ENCODE measurements at places on chromosomes 5 and 9.

DNA sequence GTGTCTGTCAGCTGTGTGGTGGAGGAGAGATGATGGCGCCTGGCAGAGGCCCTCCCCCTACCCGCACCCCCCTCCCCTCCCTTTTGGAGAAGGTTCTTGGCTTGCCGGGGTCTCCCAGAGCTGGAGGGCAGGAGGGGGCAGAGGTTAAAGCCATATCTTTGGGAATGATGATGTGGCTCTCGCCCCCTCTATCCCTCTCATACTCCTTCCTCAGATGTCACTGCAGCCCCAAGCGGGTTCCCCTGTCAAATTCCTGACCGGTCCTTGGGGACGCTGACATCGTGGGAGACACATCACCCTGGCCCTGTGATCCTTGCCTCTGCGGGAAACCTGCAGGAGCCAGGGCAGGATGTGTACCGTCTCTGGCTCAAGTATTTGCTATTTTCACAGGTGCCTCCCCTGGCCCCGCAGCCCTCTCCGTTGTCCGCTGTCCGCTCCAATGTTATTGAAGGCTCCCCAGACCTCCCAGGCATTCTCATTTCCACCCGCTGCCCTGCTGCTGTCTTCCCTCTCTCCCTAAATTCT lies 109.5 kb downstream of the FOXD1 start:
- DNase-seq = no peak

DNA sequence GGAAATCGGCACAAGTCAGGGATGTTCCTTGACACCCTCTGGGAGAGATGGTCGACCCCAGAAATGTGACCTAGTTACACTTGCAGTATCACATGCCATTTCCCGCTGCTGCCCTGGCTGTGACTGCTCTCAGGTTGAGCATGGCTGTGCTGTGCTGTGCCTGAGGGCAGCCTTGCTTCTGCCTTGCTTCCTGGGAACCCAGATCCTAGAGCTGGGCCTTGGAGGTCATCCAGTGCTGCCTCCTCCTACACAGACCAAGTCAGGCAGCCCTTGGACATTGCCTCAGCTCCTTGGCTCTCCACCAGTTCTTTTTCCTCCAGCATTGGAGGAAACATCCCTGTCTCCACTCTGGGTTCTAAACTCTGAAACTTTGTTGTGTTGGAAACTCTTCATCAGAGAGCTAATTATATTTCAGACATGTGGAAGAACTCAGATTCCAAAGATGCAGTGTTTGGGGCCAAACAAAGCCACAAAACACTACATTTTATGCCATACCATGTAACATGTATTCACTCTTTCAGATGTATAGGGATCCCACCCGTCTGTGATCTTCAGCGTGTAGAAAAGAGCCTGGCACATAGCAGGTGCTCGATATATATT lies 6.1 kb downstream of the MAMDC2 start:
- DNase-seq = no peak

DNA sequence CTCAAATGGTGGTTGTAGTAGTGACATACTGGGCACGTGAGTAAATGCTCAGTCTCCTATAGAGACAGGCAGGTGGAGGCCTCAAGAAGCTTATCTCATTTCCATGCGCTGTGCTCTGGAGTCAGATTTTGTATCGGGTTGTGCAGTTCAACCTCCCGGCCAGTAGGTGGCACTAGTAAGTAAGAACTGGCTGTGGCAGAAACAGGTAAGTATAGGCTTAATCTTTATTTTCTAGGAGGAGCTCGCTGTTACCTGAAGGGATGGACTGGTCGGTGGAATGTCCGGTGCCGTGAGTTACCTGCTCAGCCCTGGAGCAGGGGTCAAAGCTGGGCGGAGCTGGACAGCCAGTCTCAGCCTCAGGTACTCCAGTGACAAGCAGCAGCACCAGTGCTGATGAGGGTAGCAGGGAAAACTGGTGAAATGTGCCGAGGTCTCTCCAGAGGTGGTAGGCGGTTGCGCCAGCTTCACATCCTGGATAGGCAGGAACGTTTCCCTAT lies 880.1 kb upstream of the SEMA6A start:
- DNase-seq = peak; percentile 14

GRCh38 chr9:116234081-116234480 lies 80.5 kb downstream of the PAPPA start:
- DNase-seq = peak; percentile 100

DNA sequence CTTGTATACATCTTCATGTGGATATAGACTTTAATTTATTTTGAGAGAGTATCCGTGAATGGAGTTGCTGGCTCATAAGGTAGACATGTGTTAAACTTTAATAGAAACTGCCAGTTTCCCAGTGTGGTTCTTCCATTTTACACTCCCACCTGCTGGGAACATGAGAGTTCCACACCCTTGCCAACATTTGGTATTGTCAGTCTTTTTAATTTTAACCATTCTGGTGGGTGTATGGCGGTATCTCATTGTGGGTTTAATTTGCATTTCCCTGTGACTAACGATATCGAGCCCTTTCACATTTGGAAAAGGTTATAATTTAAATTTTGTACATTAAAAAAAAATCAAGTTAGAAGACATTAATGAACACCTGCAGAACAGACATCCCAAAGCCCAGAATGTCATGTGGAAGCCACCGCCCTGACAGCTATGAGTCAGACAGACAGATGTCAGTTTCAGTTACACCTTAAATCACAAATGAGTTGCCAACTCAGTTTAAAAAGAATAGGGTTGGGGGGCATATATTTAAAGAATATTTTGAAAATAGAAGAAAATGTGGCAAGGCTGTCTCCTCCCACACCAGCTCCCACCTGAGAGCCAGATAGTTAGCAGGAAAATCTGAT lies 36.9 kb downstream of the ANKRD33B start:
- no peak for DNase-seq

- DNase-seq = no peak
Observed at GRCh38 chr5:132251220-132251725, 6.2 kb upstream of the PDLIM4 start.

DNA sequence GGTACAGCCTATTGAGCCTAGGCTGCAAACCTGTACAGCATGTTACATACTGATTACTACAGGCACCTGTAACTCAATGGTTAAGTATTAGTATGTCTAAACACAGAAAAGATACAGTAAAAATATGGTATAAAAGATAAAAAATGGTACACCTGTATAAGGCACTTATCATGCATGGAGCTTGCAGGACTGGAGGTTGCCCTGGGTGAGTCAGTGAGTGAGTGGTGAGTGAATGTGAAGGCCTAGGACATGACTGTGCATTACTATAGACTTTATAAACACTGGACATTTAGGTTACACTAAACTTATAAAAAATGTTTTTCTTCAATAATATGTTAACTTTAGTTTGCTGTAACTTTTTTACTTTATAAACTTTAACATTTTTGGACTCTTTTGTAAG lies 171.3 kb downstream of the SLC28A3 start:
- DNase-seq = peak; percentile 60

- DNase-seq = no peak
Observed at GRCh38 chr5:166788050-166788449, 1503.4 kb upstream of the WWC1 start.

DNA sequence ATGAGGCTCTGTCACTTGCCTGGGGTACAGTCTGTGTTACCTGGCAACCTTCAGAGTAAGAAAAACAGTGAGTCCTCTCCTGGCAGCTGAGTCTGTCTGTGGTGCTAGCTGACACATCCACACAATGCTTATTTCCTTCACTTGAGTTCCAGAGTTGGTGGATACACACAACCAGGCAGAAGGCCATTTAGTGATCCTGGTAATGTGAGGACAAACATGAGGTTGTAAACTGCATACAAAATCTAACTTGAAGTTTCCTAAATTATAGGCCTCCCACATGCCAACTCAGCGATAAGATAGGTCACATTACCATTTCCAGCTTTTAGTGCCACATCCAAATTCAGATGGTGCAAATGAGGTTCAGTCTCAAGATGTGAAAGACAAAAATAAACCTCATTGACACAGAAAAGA lies 125.5 kb downstream of the DCP2 start:
- DNase-seq = peak; percentile 21

GRCh38 chr9:87014436-87014835 lies 67.1 kb upstream of the GAS1 start:
- DNase-seq = no peak

DNA sequence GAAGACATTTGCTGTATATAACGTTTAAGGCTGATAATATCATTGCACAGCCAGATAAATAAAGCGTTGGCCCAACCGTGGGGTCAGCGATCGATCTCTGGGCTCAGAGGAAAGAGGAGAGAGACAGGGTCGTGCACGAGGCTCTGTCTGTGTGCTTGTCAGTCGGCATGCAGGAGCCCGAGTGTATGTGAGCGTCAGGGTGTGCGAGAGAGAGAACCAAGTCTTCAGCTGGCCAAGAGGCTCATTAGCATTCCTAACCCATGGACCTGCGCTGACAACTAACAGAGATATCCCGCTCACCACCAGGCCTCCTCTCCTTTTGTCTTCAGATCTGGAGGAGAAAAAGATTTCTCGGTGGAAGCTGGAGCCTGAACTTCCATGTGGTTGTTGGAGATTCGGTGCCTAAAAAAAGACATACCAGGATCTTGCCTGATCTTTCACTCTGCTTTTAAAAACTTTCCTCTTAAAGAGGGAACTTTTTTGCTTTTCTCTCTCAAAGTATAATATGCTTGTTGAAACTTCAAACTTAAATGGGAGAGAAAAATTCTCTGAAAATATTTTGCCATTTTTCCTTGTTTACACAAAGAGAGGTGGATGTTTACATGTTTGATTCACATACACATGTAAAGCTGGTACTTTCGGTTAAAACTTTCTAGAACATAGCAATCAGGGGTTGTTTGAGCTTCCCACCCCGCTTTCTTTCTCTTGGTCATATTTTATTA lies 16.5 kb downstream of the NR2F1 start:
- DNase-seq = no peak

DNA sequence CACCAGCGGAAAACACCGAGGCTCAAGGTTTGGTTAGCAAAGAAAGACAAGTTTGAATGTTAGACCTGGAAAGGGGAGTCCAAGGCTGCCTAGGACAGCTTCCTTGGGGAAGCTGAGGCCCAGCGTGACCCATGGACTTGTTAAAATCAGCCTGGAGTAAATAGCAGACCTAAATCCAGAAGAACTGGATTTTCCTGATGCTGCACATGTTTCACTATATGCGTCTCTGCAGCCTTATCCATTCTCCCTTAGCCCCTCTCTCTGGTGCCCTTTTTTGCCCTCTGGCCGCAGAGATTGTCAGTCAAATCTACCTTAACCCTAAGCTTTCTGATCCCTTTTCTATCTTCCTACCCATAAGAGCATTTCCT lies 119.9 kb downstream of the NTRK2 start:
- DNase-seq = no peak

DNA sequence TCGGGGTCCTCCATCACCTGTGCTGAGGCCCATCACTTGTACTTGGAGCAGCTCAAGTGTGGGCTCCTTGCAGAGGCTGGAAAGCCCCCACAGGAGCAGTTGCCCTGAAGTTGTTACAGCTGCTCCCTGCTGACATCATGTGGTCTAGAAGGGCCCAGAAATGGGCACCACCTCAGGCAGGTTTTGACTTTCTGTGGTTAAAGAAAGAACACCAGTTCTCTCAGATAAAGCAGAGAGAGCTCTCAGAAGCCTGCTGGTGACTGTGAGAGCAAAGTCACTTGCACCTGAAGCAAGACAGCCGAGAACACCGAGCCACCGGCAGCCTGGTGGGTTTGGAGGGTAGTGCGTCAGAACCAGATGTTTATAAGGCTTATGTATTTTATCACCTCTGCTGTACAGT lies 70.4 kb downstream of the MVB12B start:
- DNase-seq = no peak

GRCh38 chr5:132394667-132395259 lies 25.3 kb downstream of the SLC22A5 start:
- no peak for DNase-seq

DNA sequence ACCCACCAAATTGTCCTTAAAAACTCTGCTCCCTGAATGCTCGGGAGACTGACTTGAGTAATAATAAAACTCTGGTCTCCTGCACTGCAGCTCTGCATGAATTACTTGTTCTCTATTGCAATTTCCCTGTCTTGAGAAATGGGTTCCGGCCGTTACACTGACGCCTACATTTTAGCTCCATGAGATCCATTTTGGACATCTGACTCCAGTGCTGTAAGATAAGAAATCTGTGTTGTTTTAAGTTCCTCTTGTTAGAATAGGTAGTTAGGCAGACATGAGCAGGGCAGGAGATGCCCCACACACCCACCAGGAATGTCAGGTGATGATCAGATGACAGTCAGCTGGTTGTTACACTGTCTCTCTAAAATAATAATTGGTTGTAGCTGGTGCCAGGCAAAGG lies 125.8 kb upstream of the SHB start:
- no peak for DNase-seq

DNA sequence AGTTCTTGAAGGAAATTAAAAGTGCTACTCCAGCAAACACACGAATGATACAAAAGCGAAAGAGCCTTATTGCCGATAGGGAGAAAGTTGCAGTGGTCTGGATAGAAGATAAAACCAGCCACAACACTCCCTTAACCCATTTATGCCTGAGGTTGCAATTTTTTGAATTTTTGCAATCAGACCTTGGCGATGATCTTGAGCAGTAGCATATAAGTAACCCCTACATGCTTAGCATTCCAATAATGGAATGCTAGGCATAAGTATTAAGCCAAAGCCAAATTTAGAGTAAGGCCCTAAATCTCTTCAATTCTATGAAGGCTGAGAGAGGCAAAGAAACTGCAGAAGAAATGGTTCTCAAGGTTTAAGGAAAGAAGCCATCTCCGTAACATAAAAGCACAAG lies 153.5 kb downstream of the SLC28A3 start:
- DNase-seq = peak; percentile 41

GRCh38 chr5:136028782-136029742 lies at the start of gene TGFBI:
TSS of gene TGFBI (plus strand) at chr5:136028988. CDS start at chr5:136029056, 68 bp downstream.
- peak; percentile 81 for DNase-seq

DNA sequence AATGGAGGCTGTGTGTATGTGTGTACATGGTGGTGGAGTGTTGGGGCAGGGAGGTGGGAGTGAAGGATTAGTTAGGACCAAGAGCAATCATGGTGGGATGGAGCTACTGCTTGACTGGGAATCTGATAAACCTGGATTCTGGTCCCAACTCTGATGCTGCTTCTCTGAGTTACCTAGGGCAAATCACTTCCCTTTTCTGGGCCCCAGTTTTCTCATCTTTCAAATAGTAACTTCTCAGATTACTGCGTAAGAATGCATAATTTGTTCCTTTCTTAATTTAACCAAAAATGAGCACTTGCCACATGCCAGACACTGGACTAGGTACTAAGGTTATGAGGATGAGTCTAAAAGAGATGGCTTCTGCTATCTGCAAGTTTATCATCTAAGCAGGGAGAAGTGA lies 20.8 kb upstream of the ANXA6 start:
- DNase-seq = no peak
